IMR-90 (cell line): ENCODE measurements at places on chromosomes 16 and 17. TPM values are rescaled to one million over a fixed set of nuclear protein-coding genes. Genes with fewer than 3 reads are reported as not detected.

MT1X gene
- total RNA-seq, result 5.6 and 37.2 TPM in 2 replicates

KRT15 gene
- total RNA-seq, result 2.9 and 3.6 TPM in 2 replicates

IL17C gene
- total RNA-seq, result not detected in 2 replicates

CMTM2 gene
- total RNA-seq, result not detected in 2 replicates

PLD6 gene
- 1.1 TPM in 2 replicates for total RNA-seq

SLFN12L gene
- total RNA-seq, result under 0.01 and 0.18 TPM in 2 replicates

IGFALS gene
- not detected in 2 replicates for total RNA-seq

IRF8 gene
- total RNA-seq, result not detected in 2 replicates

RNF222 gene
- not detected in 2 replicates for total RNA-seq

MFSD6L gene
- total RNA-seq, result not detected in 2 replicates

SPATA22 gene
- total RNA-seq, result 0.18 and 0.28 TPM in 2 replicates

COQ9 gene
- 50.0 and 57.9 TPM in 2 replicates for total RNA-seq

UTS2R gene
- not detected in 2 replicates for total RNA-seq

METTL26 gene
- total RNA-seq, result 40.8 and 46.8 TPM in 2 replicates

MYH3 gene
- total RNA-seq, result 0.28 and 0.54 TPM in 2 replicates

KSR1 gene
- 8.9 and 12.5 TPM in 2 replicates for total RNA-seq

FAM20A gene
- total RNA-seq, result not detected in 2 replicates

ICAM2 gene
- total RNA-seq, result 0.28 TPM in 1 of 2 replicates, not detected in the other

CSH2 gene
- not detected in 2 replicates for total RNA-seq

OXLD1 gene
- total RNA-seq, result 9.9 and 10.3 TPM in 2 replicates

PLK1 gene
- total RNA-seq, result 19.4 and 20.0 TPM in 2 replicates

PERCC1 gene
- total RNA-seq, result not detected in 2 replicates

PRAC1 gene
- total RNA-seq, result not detected in 2 replicates

CD79B gene
- not detected in 2 replicates for total RNA-seq

HSPB9 gene
- total RNA-seq, result not detected in 2 replicates
